ENCODE measurements at places on chromosomes 13 and 19.

- no peak for DNase-seq
These were observed 137.5 kb downstream of the FREM2 start for GRCh38 chr13:38824342-38824741.

- DNase-seq: no peak
These were observed 15.9 kb upstream of the ZNF98 start for GRCh38 chr19:22438011-22438410.

DNA sequence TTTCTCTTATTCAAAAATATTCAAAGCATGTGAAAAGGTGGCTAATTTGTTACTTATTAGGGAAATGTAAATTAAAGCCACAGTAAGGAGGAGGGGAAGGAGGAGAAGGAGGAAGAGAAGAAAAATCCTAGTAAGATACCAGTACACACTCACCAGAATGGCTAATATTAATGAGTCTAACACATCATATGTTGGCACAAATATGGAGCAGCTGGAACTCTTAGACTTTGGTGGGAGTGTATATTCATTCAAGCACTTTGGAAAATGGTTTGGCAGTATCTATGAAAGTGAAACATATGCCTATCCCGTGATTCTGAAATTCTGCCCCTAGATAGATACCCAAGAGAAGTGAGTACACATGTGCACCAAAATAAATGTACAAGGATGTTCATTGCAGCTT, 38.1 kb upstream of the RGCC start:
- DNase-seq: no peak

GRCh38 chr13:37118016-37118415, 12.6 kb upstream of the CSNK1A1L start:
- no peak for DNase-seq

Measured in activated CD8-positive, alpha-beta memory T cell treated with anti-CD3 and anti-CD28 coated beads, Interleukin-2, amount 50 U/mL, for 4 hours (primary cell).